HepG2 (cell line): ENCODE measurements at places on chromosomes 2 and 18. TPM values are rescaled to one million over a fixed set of nuclear protein-coding genes. Genes with fewer than 3 reads are reported as not detected.

The STARD6 gene
- not detected in 2 replicates for polyA plus RNA-seq

The SPATA3 gene
- polyA plus RNA-seq, result not detected in 2 replicates

The FOSL2 gene
- 18.1 and 20.1 TPM in 2 replicates for polyA plus RNA-seq

The GRHL1 gene
- 9.3 and 13.5 TPM in 2 replicates for polyA plus RNA-seq

The CLEC4F gene
- polyA plus RNA-seq, result 0.12 and 0.14 TPM in 2 replicates

The ASXL3 gene
- polyA plus RNA-seq, result not detected in 2 replicates

The ST8SIA5 gene
- polyA plus RNA-seq, result 0.20 and 0.76 TPM in 2 replicates

The CDK5R2 gene
- not detected in 2 replicates for polyA plus RNA-seq

The TSPYL6 gene
- 0.03 and 0.05 TPM in 2 replicates for polyA plus RNA-seq

The STEAP3 gene
- 7.3 and 10.2 TPM in 2 replicates for polyA plus RNA-seq

The ZSWIM2 gene
- polyA plus RNA-seq, result not detected in 2 replicates

The RUFY4 gene
- polyA plus RNA-seq, result not detected in 2 replicates

The CROCC2 gene
- polyA plus RNA-seq, result not detected in 2 replicates

The REG3A gene
- 0.13 TPM in 1 of 2 replicates, not detected in the other for polyA plus RNA-seq

The ZNF385B gene
- 5.6 and 6.7 TPM in 2 replicates for polyA plus RNA-seq

The SERPINB13 gene
- polyA plus RNA-seq, result not detected in 2 replicates

The SERPINB10 gene
- polyA plus RNA-seq, result not detected in 2 replicates

The LIMS2 gene
- polyA plus RNA-seq, result 1.9 and 2.0 TPM in 2 replicates

The IL1R1 gene
- polyA plus RNA-seq, result 81.2 and 93.1 TPM in 2 replicates

The RAB6D gene
- polyA plus RNA-seq, result 0.01 and 0.03 TPM in 2 replicates

The ABCB11 gene
- polyA plus RNA-seq, result not detected in 2 replicates

The MRPL44 gene
- 31.1 and 38.4 TPM in 2 replicates for polyA plus RNA-seq

The NAT8 gene
- polyA plus RNA-seq, result 12.9 and 15.6 TPM in 2 replicates

The KCNS3 gene
- polyA plus RNA-seq, result not detected in 2 replicates

The ZAP70 gene
- 4.0 and 7.1 TPM in 2 replicates for polyA plus RNA-seq

The SCN7A gene
- polyA plus RNA-seq, result 0.01 TPM in 2 replicates

The AFTPH gene
- 22.6 and 27.5 TPM in 2 replicates for polyA plus RNA-seq

The RTP5 gene
- polyA plus RNA-seq, result not detected in 2 replicates

The TRPM8 gene
- polyA plus RNA-seq, result 0.08 and 0.12 TPM in 2 replicates

The TRIM54 gene
- 0.13 and 0.14 TPM in 2 replicates for polyA plus RNA-seq

The C1QL2 gene
- not detected in 2 replicates for polyA plus RNA-seq

The ANKRD30BL gene
- not detected in 2 replicates for polyA plus RNA-seq

The ALPG gene
- polyA plus RNA-seq, result not detected in 2 replicates

The BUB1 gene
- 15.2 and 27.8 TPM in 2 replicates for polyA plus RNA-seq

The AOX1 gene
- polyA plus RNA-seq, result 9.2 and 18.9 TPM in 2 replicates

The GNAL gene
- 0.63 and 0.87 TPM in 2 replicates for polyA plus RNA-seq

The CAPN14 gene
- not detected in 2 replicates for polyA plus RNA-seq

The SNTG2 gene
- polyA plus RNA-seq, result not detected in 2 replicates

The TEX44 gene
- polyA plus RNA-seq, result not detected in 2 replicates

The LYPD6B gene
- polyA plus RNA-seq, result not detected in 2 replicates

The DPP10 gene
- 0.37 and 0.95 TPM in 2 replicates for polyA plus RNA-seq

The DSG3 gene
- polyA plus RNA-seq, result not detected in 2 replicates

The CD226 gene
- 0.13 and 0.20 TPM in 2 replicates for polyA plus RNA-seq

The AGAP1 gene
- 27.5 and 32.7 TPM in 2 replicates for polyA plus RNA-seq

The SLC8A1 gene
- not detected in 2 replicates for polyA plus RNA-seq

The SCYGR8 gene
- not detected in 2 replicates for polyA plus RNA-seq
